Ovary (tissue), 10 donors: ENCODE measurements at places on chromosomes 12 and 14. TPM values are rescaled to one million over a fixed set of nuclear protein-coding genes. Genes with fewer than 3 reads are reported as not detected.

GRCh38 chr14:71322655-71323250, 415.5 kb downstream of the PCNX1 start:
- no peak overlapping the region for H3K4me3 ChIP-seq
- no peak for DNase-seq
- no peak overlapping the region for H3K27ac ChIP-seq
- no peaks in the 10 kb centered on the region for H3K27me3 ChIP-seq

DNA sequence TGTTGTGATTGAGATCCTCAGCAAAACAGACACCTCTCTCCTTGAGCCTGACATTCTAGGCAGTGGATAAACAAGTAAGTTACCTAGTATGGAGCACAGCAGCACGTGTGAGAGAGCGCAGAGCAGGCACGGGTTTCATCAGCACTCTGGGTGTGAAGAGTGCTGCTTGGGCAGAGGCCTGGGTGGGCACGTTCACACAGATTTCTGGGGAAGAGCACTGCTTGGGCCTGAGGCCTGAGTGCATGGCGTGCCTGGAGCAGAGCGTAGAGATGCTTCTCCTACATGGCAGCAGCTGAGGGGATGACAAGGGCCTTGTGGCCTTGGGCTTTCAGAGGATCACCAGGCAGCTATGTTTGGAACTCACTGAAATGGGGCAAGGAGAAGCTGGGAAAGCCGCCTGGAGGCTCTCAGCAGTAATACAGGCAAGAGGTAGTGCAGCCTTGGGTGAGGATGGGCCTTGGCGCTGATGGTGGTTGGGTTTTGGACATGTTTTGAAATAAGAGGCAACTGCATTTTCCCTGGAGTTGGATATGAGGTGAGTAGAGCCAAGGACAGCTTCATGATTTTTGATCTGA, 17.6 kb downstream of the CKB start:
- peaks cover 13% of the 10 kb centered on the region for H3K4me1 ChIP-seq
- no peak overlapping the region for H3K4me3 ChIP-seq

DNA sequence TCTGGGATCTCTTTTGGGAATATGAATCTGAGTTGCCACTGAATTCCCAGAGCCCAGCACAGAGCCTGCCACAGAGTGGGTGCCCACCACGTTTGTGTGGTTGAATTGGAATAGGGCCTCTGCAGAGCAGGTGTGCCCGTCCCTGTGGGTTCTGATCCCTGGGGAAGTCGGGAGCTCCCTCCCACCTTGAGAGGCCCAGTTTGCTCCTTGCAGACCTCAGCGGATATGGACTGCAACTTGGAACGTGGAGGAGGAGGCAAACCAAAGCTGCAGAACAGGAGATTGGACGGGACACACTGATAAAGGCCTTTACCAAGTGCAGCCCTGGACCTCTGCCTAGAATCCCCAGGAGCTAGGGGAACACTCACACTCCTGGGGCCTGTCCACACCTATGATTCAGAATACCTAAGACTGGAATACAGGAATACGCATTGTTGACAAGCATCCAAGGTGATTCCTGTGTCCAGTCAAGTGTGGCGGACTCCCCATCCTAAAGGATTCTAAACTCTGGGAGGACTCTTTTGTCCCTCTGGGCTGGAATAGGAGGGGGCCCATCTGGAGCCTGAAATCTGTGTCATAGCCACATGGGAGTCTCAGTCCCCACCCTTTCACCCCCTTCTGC, 2.4 kb downstream of the KRT76 start:
- H3K27me3 ChIP-seq: no peaks in the 10 kb centered on the region
- no peak overlapping the region for H3K27ac ChIP-seq

DNA sequence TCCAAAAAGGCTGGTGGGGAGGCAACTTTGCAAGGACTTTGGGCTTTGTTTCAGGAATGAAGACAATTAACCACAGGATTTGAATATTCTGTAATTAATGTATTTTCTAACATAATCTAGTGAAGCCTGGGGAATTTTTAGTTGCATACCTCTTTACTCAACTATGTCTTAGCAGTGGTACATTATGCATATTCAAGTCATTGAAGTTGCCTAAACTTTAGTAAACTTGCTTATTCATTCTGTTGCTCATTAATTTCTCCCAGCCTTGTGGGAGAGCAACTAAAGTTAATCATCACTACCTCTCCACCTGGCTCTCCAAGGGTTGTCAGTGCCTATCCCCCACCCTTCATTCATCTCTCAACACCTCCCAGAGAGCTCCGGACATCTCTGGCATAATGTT, 54.2 kb downstream of the IFNG-AS1 start:
- DNase-seq: no peak
- no peaks in the 10 kb centered on the region for H3K4me1 ChIP-seq

GRCh38 chr12:59194794-59195193, 274.5 kb upstream of the LRIG3 start:
- H3K36me3 ChIP-seq: no peaks in the 10 kb centered on the region
- no peaks in the 10 kb centered on the region for H3K4me1 ChIP-seq
- H3K4me3 ChIP-seq: no peak overlapping the region
- no peak for DNase-seq

DNA sequence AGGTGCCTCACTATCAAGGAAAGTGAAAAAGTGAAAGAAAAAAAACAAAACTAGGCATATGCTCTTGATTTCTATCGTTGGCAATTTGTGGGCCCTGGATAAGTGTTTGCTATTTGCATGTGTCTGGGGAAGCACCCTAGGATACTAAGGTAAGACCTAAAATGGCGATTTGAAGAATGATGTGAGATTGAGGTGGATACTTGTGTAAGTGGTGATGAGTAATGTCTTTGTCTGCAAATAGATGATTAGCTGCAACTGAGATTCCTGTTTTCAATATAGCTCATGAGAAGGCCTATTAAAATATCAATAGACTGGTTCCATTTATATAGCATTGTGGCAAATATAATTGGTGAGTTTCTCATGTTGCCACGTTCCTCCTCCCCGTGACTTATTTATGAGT, 261.7 kb downstream of the NEDD1 start:
- no peaks in the 10 kb centered on the region for H3K36me3 ChIP-seq
- DNase-seq: no peak
- H3K27me3 ChIP-seq: no peaks in the 10 kb centered on the region
- H3K4me3 ChIP-seq: no peak overlapping the region
- no peak overlapping the region for H3K27ac ChIP-seq

- no peaks in the 10 kb centered on the region for H3K36me3 ChIP-seq
- no peaks in the 10 kb centered on the region for H3K27me3 ChIP-seq
- no peak overlapping the region for H3K27ac ChIP-seq
- DNase-seq: no peak
- H3K4me3 ChIP-seq: no peak overlapping the region
- no peaks in the 10 kb centered on the region for H3K4me1 ChIP-seq
These were observed 16.1 kb downstream of the BIN2 start for GRCh38 chr12:51307655-51308593.

DNA sequence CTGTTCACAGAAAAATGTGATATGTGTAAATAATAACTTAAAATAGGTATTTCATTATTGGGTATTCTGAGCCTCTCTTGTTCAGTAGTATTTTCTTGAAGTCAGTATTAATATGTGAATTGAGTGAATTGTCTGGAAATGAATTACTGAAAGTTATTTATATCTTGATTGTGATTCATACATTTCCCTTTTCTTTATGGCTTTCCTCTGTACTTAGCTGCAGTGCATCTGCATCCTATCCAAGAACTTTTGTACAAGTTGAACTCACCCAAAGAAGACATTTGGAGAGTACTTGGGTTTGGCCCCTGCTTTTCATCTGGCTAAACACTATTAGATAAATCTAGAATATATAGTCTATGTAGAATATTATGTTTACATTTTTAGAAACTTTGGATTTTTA, 326.0 kb downstream of the RAD51B start:
- no peak for DNase-seq
- H3K36me3 ChIP-seq: no peaks in the 10 kb centered on the region
- peaks cover 18% of the 10 kb centered on the region for H3K4me1 ChIP-seq

DNA sequence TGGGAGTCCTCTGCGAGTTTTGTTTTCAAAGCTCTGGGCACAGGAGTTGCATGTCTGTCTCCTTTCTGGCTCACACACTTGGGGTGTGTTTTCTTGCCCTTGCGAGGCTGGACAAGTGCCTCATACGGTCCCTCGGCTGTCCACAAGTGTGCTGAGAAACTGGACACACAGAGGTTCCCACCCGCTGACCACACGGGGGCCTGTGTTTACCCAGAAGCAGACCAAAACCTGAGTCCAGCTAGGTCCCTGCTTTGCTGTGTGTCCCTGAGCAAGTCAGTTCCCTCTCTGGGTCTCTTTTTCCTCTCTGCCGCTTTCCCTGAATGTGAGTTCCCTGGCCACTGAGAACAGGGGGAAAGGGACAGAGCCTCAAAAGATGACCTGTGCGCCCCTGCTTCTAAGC, 678 bp upstream of the OAS2 start:
- H3K27me3 ChIP-seq: no peaks in the 10 kb centered on the region
- no peak overlapping the region for H3K4me3 ChIP-seq
- H3K36me3 ChIP-seq: no peaks in the 10 kb centered on the region
- peaks cover 2% of the 10 kb centered on the region for H3K4me1 ChIP-seq

DNA sequence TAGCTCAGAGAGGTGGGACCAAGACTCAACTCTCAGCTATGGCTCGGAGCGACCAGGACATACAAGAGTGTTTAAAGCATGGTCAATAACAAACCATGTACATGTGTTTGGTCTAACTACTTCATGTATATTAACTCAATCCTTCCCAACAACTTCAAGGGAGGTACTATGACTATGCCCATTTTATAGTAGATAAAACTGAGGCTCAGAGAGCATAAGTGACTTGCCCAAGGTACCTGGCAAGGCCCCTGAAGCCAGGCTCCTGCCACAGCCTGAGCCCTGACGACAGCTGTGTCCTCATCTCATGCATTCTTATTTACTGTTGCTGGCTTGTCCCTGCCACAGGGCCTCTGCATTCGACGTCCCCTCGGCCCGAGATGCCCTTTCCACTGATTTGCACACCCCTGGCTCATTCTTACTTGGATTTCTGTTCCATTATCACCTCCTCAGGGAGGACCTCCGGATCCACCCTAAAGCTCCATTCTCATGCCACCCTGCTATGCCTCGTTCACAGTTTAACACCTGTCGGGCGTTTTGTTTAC, 2.6 kb downstream of the TESC start:
- no peak overlapping the region for H3K27ac ChIP-seq
- H3K4me1 ChIP-seq: peaks cover 2% of the 10 kb centered on the region
- H3K4me3 ChIP-seq: no peak overlapping the region

The DYNC1H1 gene
- total RNA-seq: 246 TPM

DNA sequence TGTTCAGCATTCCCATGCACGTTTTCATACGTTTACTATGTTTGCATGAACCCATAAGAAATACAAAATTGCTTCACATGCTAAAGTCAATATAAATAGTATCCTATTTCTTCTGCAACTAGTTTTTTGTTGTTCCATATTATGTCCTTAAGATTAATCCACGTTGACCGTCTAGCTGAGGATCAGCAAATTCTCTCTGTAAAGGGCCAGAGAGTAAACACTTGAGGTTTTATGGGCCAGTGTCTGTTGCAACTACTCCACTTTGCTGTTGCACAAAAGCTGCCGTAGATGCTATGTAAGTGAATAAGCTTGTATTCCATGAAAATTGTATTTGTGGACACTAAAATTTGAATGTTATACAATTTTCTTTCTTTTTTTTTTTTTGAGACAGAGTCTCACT, 21.1 kb upstream of the PITPNM2 start:
- no peaks in the 10 kb centered on the region for H3K4me1 ChIP-seq
- H3K36me3 ChIP-seq: no peaks in the 10 kb centered on the region
- H3K4me3 ChIP-seq: no peak overlapping the region

GRCh38 chr14:70602254-70602653, 1.8 kb upstream of the MED6 start:
- no peak for DNase-seq
- H3K4me1 ChIP-seq: peaks cover 5% of the 10 kb centered on the region
- no peak overlapping the region for H3K4me3 ChIP-seq
- no peaks in the 10 kb centered on the region for H3K36me3 ChIP-seq
- no peaks in the 10 kb centered on the region for H3K27me3 ChIP-seq
- H3K27ac ChIP-seq: no peak overlapping the region

The ANG gene
- total RNA-seq: 37.9 TPM

- no peak for DNase-seq
- no peak overlapping the region for H3K4me3 ChIP-seq
- H3K27ac ChIP-seq: no peak overlapping the region
These were observed 57.5 kb downstream of the SOS2 start for GRCh38 chr14:50173891-50174290.

The TDRD9 gene
- total RNA-seq: 0.50 TPM

GRCh38 chr12:94304012-94304411, 155.6 kb downstream of the PLXNC1 start:
- H3K4me3 ChIP-seq: no peak overlapping the region
- H3K36me3 ChIP-seq: no peaks in the 10 kb centered on the region
- H3K27ac ChIP-seq: no peak overlapping the region
- DNase-seq: no peak

The DHH gene
- total RNA-seq: 0.79 TPM

- no peak for DNase-seq
- no peaks in the 10 kb centered on the region for H3K36me3 ChIP-seq
- H3K27ac ChIP-seq: no peak overlapping the region
- H3K4me1 ChIP-seq: no peaks in the 10 kb centered on the region
- no peaks in the 10 kb centered on the region for H3K27me3 ChIP-seq
These were observed 93.2 kb upstream of the OTX2 start for GRCh38 chr14:56903304-56903969.

DNA sequence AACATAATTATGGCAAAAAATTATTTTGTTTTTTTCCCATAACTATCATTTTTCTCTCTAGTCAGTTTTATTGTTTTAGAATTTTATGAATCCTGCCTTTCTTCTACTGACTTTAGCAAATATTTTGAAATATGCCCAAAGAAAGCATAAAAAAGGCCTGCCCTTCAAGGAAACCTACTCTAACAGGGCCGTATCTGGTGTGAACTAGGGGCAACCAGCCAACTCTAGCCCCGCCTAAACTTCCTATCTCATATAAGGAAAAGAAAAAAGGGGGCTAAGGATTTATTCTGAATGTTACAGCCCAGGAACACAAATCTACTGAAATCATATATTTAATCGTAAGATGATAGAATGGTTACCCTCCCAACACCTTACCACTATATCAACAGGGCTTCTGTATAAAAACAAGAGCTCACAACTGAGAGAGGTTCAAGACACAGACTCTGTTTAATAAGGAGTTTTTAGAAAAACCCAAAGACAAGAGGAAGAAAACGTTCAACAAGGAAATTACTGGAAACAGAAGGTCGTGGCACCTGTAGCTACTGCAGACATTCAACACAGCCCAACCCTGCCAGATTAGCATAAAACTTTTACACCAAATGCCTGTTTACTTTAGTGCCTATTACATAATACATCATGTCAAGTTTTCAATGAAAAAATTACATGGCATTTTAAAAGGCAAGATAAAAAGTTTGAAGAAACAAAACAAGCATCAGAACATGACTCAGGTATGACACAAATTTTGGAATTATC, 12.9 kb upstream of the EPYC start:
- peaks cover 2% of the 10 kb centered on the region for H3K4me1 ChIP-seq
- H3K36me3 ChIP-seq: no peaks in the 10 kb centered on the region
- no peak overlapping the region for H3K4me3 ChIP-seq
- peak; percentile 45 for DNase-seq

The FBRSL1 gene
- total RNA-seq: 54.3 TPM

The NGB gene
- total RNA-seq: not detected

DNA sequence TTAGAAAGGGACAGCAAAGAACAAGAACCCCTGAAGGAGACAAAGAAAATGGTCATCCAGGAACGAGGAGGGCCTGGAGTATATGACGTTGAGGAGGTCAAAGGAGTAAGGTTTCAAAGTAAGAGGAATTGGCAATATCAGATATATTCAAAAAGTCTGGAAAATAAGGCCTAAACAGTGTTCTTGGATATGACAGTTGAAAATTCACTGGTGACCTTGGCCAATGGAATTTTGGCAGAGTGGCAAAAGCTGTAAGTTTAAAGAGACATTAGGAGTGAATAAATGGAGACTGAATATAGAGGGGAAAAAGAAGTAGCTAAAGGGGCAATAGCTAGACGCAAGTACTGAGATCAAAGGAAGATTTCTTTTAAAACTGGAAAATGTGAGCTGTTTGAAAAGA, 4.1 kb upstream of the ACTN1 start:
- H3K4me3 ChIP-seq: no peak overlapping the region
- no peaks in the 10 kb centered on the region for H3K36me3 ChIP-seq
- no peaks in the 10 kb centered on the region for H3K27me3 ChIP-seq
- H3K4me1 ChIP-seq: peaks cover 3% of the 10 kb centered on the region
